Activated CD4-positive, alpha-beta T cell treated with anti-CD3 and anti-CD28 coated beads, Interleukin-2, amount 50 U/mL, for 4 hours (primary cell): ENCODE measurements at places on chromosomes 13 and 19.
A peak's percentile ranks its signal among the peaks of the same experiment; 100 is the strongest.

DNA sequence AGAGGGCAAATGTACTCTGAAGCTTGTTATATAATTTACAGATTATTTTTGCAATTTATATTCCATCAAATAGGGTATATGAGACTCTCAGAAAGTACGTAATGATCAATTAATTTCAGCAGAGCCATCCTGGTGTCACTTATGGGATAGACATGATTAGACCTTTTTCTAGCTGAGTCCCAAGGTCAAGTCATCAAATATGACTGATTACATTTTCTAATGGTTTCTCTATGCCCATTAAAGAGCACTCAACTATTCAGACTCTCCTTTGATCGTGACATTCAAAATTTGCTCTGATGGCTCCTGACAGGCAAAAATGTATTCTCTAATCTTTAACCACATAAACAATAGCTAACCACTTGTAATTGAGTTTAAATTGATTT lies 469.2 kb downstream of the COG6 start:
- no peak for DNase-seq

DNA sequence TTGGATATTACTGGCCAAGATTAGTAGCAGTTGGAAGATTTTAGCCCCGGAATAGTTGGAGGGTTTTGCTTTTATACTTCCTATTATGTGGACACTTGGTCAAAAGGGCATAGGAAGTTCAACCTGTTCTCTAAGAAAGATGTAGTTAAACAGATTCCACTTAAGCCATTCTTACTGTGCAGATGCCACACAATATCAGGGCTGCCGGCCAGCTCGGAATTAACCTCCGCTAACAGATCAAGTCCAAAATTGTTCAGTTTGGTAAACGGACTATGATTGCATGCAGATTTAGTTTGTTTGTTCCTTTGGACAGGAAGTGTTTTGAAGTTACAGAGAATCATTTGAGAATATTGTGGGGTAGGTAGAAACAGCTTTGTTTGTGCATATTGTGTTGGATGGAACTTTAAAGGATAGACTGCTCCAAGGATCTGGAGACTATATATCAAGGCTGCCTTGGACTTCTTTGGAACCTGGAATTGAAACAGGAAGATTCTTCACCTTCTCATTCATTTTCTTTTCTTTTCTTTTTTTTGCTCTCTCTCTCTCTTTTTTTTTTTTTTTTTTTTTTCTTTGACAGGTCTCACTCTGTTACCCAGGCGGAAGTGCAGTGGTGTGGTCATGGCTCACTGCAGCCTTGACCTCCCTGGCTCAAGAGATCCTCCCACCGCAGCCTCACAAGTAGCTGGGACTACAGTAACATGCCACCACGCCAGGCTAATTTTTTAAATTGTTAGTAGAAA lies 5.0 kb upstream of the SPRY2 start:
- no peak for DNase-seq

DNA sequence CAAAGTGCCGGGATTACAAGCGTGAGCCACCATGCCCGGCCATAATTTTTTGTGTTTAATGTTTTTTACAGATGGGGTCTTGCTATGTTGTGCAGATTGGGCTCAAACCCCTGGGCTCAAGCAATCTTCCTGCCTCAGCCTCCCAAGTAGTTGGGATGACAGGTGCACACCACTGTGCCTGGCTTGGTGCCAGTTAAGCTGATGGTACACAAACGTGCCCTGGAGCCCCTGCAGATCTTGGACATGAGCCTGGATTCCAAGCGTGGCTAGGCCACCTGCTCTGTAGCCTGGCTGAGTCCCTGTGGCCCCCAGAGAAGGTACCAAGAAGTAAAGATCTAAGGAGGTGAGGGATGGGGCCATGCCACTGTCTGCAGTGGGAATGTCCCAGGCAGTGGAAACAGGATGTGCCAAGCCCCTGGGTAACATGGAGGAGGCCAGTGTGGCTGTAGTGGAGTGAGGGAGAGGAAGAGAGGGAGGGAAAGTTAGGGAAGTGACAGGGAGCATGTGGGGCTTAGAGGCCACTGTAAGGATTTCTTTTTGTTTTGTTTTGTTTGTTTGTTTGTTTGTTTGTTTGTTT lies 7.0 kb downstream of the PRODH2 start:
- no peak for DNase-seq

DNA sequence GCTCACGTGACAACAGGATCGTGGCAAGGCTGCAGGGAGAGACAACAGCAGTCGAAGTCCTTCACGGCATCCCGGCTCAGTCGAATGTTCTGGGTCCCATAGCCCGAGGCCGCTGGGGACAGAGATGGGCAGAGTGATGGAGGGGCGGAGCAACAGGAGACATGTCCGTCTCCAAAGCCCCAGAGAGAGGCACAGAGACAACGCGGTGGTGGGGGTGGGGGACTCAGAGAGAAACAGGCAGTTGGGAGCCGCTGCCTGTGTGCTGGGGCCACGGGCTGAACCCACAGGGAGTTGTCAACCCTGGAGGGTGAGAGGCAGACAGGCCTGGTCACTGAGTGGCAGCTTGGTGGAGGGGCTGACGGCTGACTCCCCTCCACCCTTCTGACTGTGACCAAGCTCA lies 20.4 kb downstream of the NOSIP start:
- no peak for DNase-seq

GRCh38 chr13:30816736-30817135 lies 81.4 kb downstream of the ALOX5AP start:
- no peak for DNase-seq

DNA sequence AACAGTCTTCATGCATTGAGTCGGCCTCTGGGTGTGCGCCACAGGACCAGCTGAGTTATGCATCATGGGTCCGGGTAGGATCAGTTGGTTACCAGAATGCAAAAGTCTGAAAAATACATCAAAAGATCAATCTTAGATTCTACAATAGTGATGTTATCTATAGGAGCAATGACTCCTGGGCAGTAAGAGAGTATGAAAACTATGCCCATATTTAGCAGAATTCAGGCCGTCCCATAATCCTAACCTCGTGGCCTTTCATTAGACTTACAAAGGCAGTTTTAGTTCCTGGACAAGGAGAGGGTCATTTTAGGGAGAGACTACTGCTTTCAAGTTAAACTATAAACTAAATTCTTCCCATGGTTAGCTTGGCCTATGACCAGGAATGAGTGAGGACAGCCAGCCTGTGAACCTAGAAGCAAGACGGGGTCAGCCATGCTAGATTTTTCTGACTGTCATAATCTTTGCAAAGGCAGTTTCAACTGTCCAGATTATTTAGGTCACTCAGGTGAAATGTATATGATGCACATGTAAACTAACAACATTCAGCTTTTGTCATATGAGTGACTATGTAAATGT lies 11.8 kb upstream of the CDADC1 start:
- no peak for DNase-seq

DNA sequence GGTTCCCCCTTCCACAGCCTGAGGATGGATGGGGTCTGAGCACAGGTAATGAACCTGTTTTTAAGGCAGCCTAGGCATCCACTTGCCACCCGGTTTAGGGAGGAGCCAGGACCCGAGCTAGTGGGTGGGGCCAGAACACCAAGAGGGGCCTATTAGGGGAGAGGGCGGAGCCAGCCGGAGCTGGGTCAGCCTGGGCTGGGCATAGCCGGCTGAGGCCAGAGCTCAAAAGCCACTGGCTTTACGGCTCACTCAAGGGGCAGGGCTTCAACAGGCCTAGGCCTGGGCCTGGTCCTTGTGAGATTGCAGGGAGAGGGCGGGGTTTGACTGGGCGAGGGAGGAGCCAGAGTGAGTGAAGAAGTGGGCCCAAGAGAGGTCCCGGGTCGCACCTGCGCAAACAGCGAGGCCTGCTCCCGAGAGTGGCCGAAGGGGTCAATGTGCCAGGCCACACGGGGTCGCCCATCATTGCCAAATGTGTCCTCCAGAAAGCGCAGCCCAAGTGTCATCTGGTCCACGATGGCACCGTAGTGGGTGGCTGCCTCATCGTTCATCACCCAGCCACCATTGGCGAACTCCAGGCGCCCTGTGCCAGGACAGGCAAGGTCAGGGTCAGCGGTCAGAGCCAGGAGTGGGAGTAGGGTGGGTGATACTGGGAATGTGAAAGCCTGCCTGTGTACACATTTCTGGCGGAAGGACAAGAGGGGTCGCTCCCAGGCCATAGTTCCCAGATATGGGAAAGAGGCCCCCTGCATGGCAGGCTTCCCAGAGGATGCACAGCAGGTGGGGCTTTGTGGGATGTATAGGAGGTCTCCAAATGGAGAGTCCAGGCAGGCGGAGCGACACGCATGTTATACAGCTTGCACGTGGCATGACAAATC lies 1.9 kb downstream of the MAN2B1 start:
- no peak for DNase-seq

GRCh38 chr19:46713781-46714443 lies 3.0 kb downstream of the PRKD2 start:
- peak; percentile 72 for DNase-seq

- DNase-seq: no peak
These were observed 29.1 kb upstream of the GPI start for GRCh38 chr19:34335914-34336313.

DNA sequence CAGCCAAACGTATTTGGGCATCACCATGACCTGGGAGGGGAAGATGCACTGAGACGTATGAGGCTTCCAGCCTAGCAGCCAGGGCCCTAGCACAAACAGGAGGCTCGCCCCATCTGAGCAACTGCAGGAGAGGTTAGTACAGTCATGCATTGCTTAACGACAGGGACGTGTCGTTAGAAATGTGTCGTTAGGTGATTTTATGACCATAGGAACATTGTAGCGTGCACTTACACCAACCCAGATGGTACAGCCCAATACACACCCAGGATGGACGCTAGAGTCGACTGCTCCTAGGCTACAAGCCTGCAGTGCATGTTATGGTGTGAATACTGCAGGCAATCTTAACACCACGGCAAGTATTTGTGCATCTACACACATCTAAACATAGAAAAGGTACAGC lies 9.3 kb downstream of the CD177 start:
- DNase-seq: no peak

DNA sequence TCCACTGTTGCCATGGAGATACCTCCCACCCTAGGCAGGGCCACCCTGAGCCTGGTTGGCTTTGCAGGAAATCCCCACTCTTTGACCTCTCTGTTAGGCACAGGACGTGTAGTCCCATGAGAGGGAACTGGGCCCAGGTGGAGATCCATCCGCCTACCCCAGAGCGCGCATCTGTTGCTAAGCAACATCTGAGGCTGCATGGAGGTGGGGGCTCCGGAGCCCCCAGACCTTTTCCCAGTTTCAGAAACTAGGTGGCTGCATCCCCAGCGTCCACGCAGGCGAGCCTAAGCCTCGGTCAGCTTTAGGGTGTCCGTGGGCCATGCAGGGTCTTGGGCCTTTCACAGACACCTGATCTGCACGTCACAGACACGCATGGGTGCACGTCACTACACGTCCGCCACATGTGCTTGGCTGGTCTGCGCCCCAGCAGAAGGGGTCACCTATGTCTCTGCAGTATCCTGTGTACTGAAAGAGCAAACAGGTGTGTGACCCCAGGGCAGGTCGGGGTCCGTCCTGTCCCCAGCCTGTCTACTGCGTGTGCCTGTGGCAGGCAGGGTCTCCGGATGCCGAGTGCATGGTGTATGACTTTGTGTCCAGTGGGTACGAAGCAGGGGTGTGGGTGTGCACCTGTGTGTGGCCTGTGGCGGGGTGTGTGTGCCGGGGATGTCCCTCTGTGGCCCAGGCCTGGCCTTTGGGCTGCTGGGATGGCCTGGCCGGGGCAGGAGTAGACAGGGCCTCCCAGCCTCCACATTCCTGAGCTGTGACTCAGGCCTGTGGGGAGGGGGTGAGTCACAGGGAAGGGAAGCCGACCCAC lies 4.1 kb upstream of the CIRBP start:
- DNase-seq: no peak

DNA sequence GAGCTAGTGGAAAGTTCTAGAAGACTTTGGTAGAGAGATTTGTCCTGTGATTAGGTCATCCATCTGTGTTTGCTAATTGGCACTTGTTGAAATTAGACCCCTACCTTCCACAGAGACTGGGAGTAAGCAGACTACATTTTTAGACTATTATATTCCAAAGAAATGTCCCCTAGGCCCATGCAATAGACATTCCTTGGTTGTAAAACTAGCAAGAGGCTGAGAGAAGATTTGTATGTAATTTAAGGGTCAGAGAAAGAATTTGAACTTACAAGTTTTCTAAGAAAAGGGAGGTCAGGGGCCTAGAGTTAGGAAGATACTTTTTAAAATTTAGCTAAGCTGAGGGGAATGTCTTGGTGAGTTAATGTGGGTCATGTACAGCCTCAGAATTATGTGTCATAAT lies 470.7 kb upstream of the SLITRK1 start:
- no peak for DNase-seq

DNA sequence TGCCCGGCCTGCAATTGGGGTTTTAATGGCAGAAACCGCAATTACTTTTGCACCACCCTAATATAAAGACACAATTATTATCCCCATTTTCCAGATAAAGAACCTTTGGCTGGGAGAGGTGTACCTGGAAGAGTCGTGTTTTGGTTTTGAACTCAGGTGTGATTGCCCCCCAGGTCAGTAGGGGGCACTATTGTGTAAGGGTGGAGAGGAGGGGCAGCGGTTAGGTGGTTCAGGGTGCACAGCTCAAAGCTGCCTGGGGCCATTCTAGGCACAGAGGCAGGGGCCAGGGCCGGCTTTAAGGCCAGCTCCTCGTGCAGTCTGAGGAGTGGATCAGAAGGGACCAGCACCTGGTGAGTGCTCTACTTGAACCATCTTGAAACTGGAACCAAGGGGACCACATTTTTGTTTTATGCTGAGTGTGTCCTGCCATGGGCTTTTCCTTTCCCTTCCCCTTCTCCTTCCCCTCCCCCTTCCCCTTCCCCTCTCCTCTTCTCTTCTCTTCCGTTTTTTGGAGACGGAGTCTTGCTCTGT lies 5.8 kb upstream of the FCGRT start:
- peak; percentile 72 for DNase-seq

GRCh38 chr13:26219726-26220125 lies 2.4 kb downstream of the RNF6 start:
- DNase-seq: no peak

DNA sequence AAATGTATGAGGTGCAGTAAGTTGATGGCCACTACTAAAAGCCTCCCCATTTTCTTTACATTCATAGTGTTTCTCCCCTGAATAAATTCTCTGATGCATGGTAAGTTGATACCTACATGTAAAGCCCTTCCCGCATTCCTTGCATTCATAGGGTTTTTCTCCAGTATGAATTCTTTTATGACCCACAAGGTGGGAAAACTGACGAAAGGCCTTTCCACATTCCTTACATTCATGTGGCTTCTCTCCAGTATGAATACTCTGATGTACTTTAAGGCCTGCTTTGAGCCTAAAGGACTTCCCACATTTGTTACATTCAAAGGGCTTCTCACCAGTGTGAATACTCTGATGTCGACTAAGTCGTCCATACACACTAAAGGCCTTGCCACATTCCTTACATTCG lies 20.5 kb downstream of the ZNF607 start:
- no peak for DNase-seq

- no peak for DNase-seq
These were observed 127.2 kb downstream of the SOX1 start for GRCh38 chr13:112194167-112194530.

- DNase-seq: no peak
These were observed 9.0 kb downstream of the EFNA2 start for GRCh38 chr19:1294688-1295087.

DNA sequence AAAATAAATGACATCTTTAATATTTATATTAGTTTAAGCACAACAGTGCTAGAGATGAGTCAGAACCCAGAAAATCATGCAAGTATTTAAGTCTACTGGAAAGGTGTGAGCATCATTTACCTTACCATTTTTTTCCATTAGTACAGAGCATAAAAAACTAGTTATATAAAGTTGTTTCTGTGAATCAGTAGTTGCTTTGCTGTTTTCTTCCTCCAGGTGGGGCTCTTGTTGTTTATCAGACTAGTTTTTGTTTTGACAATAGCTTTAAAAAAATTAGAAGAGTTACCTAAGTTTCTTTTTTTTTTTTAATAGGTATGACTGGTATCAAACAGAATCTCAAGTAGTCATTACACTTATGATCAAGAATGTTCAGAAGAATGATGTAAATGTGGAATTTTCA lies 12.7 kb downstream of the SUGT1 start:
- no peak for DNase-seq
